Memory B cell (primary cell): ENCODE measurements at places on chromosomes 7 and 10.

GRCh38 chr10:48684792-48685623 lies at the start of gene WDFY4:
WDFY4 (plus strand) TSS chr10:48684873; CDS start chr10:48709733, 24,860 bp downstream.
- H3K27ac ChIP-seq = peak within 1 kb of the TSS; percentile 100
- peak within 1 kb of the TSS; percentile 97 for H3K4me3 ChIP-seq
- H3K36me3 ChIP-seq = peaks cover 8% of the 10 kb centered on the region
- H3K4me1 ChIP-seq = peaks cover 54% of the 10 kb centered on the region
- DNase-seq = peak; percentile 68

GRCh38 chr7:95485391-95486123 lies at the start of gene ASB4:
ASB4 (plus strand) TSS chr7:95485943; CDS start chr7:95485972, 29 bp downstream.
- H3K4me1 ChIP-seq = no peaks in the 10 kb centered on the region
- H3K27ac ChIP-seq = no peak within 1 kb of the TSS
- no peaks in the 10 kb centered on the region for H3K27me3 ChIP-seq
- no peaks in the 10 kb centered on the region for H3K36me3 ChIP-seq
- no peak for DNase-seq
- no peak within 1 kb of the TSS for H3K4me3 ChIP-seq

- DNase-seq = no peak
- peaks cover 4% of the 10 kb centered on the region for H3K36me3 ChIP-seq
- peaks cover 27% of the 10 kb centered on the region for H3K4me1 ChIP-seq
These were observed 142.1 kb downstream of the SND1 start for GRCh38 chr7:127794136-127794535.

GRCh38 chr10:86833969-86834368 lies 77.5 kb downstream of the BMPR1A start:
- no peaks in the 10 kb centered on the region for H3K27me3 ChIP-seq
- DNase-seq = no peak
- peaks cover 5% of the 10 kb centered on the region for H3K36me3 ChIP-seq
- no peak overlapping the region for H3K27ac ChIP-seq
- H3K4me1 ChIP-seq = peaks cover 14% of the 10 kb centered on the region
- no peak overlapping the region for H3K4me3 ChIP-seq

DNA sequence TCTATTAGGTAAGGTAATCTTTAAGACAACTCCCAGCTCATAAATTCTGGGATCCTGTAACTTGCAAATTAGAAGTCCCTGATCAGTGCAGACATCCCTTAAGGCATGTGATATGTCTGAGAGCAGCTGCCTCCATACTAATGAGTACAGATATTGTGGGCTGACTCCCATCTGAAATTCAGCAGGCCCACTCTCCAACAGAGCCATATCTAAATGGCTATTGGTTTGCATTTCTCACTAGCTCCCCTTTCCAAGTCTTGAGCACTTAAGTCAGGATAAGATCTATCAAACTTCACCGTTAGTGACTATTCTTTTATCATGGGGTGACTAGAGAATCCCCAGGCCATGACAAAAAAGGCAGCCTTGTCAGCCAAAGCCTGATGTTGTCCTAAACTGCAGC lies 785.4 kb downstream of the IPMK start:
- no peak overlapping the region for H3K4me3 ChIP-seq
- H3K27me3 ChIP-seq = no peaks in the 10 kb centered on the region
- no peak overlapping the region for H3K27ac ChIP-seq
- H3K36me3 ChIP-seq = no peaks in the 10 kb centered on the region
- no peaks in the 10 kb centered on the region for H3K4me1 ChIP-seq

DNA sequence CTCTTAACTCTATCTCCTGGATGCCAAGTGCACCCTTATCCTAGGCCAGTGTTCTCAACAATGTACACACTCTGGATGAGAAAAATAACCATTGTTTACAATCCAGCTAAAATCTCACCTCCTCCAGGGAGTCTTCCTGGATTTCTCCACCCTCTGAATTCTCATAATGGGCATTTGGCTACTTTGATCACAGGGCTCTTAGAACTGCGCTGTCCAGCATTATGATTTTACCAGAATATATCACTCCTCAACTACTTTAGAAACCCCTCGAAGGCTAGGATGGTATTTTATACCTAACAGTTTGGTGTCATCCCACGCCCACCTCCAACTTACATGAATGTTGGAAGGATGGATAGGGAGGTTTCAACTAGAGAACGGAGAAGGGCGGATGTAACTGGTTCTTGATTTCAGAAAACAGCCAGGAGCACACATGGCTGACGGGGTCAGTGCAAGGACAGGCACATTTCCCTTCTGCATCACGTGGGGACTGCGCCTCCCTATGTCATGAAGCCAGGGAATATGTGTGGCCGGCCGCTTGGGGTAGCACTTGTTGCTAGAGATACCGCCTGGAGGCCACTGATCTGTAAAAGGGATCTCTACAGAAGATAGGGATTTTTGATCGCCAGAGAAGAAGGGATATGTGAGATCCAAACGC lies 1.2 kb upstream of the ATP6V0E2 start:
- H3K4me1 ChIP-seq = peaks cover 33% of the 10 kb centered on the region
- H3K36me3 ChIP-seq = no peaks in the 10 kb centered on the region
- H3K4me3 ChIP-seq = peak overlapping the region; percentile 77
- H3K27me3 ChIP-seq = no peaks in the 10 kb centered on the region
- DNase-seq = no peak

GRCh38 chr7:86991771-86992191 lies 67.7 kb downstream of the ELAPOR2 start:
- no peak overlapping the region for H3K4me3 ChIP-seq
- H3K27ac ChIP-seq = no peak overlapping the region
- peaks cover 4% of the 10 kb centered on the region for H3K36me3 ChIP-seq

DNA sequence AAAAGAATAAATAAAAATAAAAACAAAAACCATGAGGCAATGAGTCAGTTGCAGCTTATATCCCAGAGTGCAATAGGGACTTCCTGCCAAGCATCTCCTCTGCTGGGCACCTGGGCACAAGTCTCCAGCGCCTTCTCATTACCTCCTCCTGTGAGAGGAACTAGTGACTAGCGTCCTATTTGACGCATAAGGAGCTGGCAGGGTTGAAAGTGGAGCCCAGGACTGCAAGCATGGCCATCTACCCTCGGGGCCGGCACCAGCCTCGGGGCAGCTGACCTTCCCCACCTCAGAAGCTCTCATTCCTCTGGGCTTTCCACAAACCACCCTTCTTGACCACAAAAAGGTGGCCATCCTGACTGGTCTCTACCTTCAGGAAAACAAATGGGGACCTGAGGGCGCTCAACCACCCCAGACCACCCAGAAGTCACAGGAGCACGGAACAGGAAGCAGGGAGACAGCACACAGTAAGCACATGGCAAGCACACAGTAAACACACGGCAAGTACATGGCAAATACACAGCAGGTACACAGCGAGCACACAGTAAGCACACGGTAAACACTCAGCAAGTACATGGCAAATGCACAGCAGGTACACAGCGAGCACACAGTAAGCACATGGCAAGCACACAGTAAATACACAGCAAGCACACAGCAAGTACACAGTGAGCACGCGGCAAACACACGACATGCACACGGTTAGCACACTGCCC lies 19.1 kb downstream of the CTBP2 start:
- H3K27me3 ChIP-seq = peaks cover 26% of the 10 kb centered on the region
- no peak overlapping the region for H3K27ac ChIP-seq
- no peak overlapping the region for H3K4me3 ChIP-seq
- H3K4me1 ChIP-seq = peaks cover 6% of the 10 kb centered on the region

DNA sequence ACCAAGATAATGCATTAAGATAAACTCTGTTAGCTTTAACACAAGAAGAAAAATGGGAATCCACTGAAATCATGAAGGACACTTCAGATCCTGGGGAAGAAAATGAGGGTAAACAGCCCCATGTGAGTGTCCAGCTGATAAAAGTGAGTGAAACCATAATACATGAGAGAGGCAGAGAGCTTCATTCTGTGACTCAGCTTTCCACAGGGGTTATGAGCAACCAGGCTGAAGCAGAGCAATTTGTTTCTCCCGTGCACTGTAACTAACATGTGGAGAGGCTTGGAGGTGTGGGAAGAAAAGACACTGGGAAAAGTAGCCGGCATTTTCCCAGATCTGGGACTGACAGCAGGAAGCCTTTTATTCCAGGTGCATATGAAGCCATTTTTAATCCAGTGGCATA lies 971.7 kb downstream of the ANKRD7 start:
- no peak overlapping the region for H3K27ac ChIP-seq
- no peaks in the 10 kb centered on the region for H3K36me3 ChIP-seq
- H3K27me3 ChIP-seq = no peaks in the 10 kb centered on the region
- H3K4me1 ChIP-seq = no peaks in the 10 kb centered on the region

GRCh38 chr10:116766241-116766827 lies 24.0 kb upstream of the HSPA12A start:
- H3K4me3 ChIP-seq = no peak overlapping the region
- no peak for DNase-seq
- peaks cover 14% of the 10 kb centered on the region for H3K27me3 ChIP-seq
- H3K27ac ChIP-seq = no peak overlapping the region
- no peaks in the 10 kb centered on the region for H3K36me3 ChIP-seq
- no peaks in the 10 kb centered on the region for H3K4me1 ChIP-seq

- no peak for DNase-seq
- H3K4me1 ChIP-seq = no peaks in the 10 kb centered on the region
- H3K27me3 ChIP-seq = no peaks in the 10 kb centered on the region
- no peak overlapping the region for H3K4me3 ChIP-seq
- H3K27ac ChIP-seq = no peak overlapping the region
- H3K36me3 ChIP-seq = no peaks in the 10 kb centered on the region
These were observed 60.5 kb downstream of the KIAA1217 start for GRCh38 chr10:24269476-24269875.

DNA sequence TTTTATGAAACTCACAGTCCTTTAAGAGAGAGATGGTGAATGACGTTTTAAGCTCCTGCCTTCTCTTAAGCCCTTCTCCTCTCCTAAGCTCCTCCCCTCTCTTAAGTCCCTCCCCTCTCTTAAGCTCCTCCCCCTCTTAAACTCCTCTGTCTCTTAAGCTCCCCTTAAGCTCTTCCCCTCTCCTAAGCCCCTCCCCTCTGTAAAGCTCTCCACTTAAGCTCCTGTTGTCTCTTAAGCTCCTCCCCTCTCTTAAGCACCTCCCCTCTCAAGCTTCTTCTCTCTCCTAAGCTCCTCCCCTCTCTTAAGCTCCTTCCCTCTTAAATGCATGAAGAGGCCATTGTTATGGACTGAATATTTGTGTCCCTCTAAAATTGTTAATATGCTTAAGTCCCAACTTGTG lies 1180.6 kb upstream of the AUTS2 start:
- no peaks in the 10 kb centered on the region for H3K36me3 ChIP-seq
- no peak overlapping the region for H3K27ac ChIP-seq
- DNase-seq = no peak

DNA sequence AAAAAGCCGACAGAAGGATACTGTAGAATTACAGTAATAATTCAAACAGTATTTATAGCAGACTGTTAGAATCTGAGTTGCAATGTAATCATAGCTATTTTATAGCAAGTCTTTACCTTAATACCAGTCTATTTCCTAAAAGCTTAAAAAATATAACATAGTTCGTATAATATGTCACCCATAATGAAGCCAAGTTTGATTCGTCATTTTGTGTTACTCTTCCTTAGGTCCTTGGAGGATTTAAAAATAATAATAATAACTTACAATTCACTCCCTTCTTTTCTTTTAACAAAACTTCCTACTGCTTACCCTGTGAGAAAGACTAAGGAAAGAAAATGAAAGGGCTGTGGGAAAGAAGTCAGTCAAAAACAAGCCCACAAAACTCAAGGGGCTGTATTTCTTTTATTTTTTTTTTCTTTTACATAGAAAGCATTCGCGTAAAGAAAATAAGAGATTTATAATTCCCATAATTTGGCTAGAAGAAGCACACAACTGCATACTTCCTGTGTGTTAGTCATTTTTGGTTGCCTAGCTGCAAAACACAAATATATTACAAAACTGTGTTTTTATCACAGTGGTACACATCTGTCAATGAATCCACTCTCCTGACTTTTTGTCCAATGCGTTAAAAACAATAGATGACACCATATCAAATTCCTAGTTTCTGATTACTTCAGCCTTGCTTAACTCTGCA lies 187.2 kb upstream of the CELF2 start:
- no peaks in the 10 kb centered on the region for H3K27me3 ChIP-seq
- no peaks in the 10 kb centered on the region for H3K4me1 ChIP-seq
- H3K4me3 ChIP-seq = no peak overlapping the region
- DNase-seq = no peak
- no peaks in the 10 kb centered on the region for H3K36me3 ChIP-seq

DNA sequence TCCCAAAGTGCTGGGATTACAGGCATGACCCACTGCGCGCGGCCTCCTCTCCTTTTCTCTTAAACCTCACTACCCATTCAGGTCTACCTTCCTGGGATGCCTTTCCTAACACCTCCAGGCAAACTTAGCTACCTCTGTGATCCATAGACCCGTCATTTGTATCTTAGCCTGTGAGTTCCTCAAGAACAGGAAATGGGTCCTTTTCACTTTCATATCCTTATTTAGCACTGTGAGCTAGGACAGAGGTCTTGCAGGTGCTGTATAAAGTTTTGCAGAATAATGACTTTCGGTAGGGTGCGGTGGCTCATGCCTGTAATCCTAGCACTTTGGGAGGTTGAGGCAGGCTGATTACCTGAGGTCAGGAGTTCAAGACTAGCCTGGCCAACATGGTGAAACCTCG lies 215.7 kb downstream of the RELN start:
- no peaks in the 10 kb centered on the region for H3K36me3 ChIP-seq
- H3K4me1 ChIP-seq = no peaks in the 10 kb centered on the region
- H3K27me3 ChIP-seq = peaks cover 5% of the 10 kb centered on the region
- H3K4me3 ChIP-seq = no peak overlapping the region
- no peak for DNase-seq

GRCh38 chr7:15370441-15370840 lies 191.4 kb downstream of the AGMO start:
- H3K27me3 ChIP-seq = no peaks in the 10 kb centered on the region
- no peak for DNase-seq

- H3K4me3 ChIP-seq = no peak overlapping the region
- H3K27ac ChIP-seq = no peak overlapping the region
- H3K36me3 ChIP-seq = peaks cover 5% of the 10 kb centered on the region
These were observed 97.8 kb downstream of the CDK14 start for GRCh38 chr7:90693939-90694338.

GRCh38 chr10:3892440-3893425 lies 107.7 kb upstream of the KLF6 start:
- peak overlapping the region; percentile 16 for H3K4me3 ChIP-seq
- H3K36me3 ChIP-seq = no peaks in the 10 kb centered on the region
- H3K27me3 ChIP-seq = no peaks in the 10 kb centered on the region
- peaks cover 13% of the 10 kb centered on the region for H3K4me1 ChIP-seq
- DNase-seq = no peak

DNA sequence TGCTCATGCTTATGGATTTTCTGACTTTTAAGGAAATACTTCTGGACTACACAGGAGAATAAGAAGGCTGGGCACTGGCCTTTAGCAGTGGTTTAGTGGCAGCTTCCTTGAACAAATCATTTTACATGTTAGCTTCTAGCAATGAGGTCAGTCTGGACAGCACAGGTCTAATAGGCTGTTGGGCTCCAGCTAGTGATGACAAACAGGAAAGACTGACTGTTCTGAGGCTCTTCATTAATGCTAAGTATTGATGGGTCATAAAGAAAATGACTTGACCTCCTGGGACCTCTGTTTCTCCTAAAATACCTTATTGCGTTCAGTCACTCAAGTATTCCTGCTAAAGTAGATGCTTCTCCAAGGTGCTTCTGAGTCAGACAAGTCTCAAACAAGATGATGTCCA lies 4.9 kb upstream of the RHOBTB1 start:
- H3K27ac ChIP-seq = no peak overlapping the region
- no peak for DNase-seq
- H3K4me1 ChIP-seq = peaks cover 4% of the 10 kb centered on the region
- H3K36me3 ChIP-seq = no peaks in the 10 kb centered on the region

- H3K4me3 ChIP-seq = no peak overlapping the region
- no peak for DNase-seq
- no peaks in the 10 kb centered on the region for H3K4me1 ChIP-seq
- peaks cover 3% of the 10 kb centered on the region for H3K27me3 ChIP-seq
These were observed 71.0 kb downstream of the AASS start for GRCh38 chr7:122072924-122073599.
